ENCODE measurements at places on chromosomes 5 and 9.

- no peak for DNase-seq
Measured at GRCh38 chr5:72883850-72884249, 67.4 kb downstream of the TNPO1 start.

- no peak for DNase-seq
Measured at GRCh38 chr5:78624011-78624541, 24.5 kb downstream of the LHFPL2 start.

DNA sequence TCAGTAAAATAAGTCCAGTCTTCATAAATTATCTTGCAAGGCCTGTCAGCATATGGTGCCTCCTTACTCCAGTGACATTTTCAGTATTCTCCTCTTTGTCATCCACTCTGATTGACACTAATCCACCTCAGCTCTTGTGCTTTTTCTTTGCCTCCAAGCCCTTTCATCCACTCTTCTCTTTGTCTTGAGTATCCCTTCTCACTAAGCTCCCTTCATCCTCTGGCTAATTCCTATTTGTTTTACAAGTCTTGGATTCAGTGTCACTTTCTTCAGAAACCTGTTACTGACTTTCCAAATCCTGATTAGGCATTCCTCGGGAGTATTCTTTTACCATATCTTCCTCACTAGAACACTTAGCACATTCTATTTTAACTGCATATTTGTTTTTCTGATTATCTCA is 100.6 kb upstream of the VCAN start:
- no peak for DNase-seq

GRCh38 chr5:122999947-123000563 is 36.5 kb downstream of the PPIC start:
- DNase-seq, result peak; percentile 3

DNA sequence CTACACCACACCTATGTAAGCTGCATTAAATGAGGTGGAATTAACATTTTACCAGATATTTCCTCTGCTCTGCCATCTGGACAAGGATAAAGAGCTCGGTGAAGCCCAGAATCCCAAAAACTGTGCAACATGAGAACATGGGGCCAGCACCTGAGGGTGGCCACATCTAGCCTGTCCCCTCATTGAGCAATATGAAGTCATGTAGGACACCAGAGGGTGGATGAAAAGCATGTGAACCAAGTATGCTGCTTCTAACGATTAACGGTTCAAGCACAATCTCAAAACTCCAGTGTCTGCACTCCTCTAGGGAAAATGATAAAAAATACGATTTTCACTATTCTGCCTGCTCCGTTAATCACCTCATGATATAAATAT is 545.8 kb downstream of the EBF1 start:
- DNase-seq, result no peak

DNA sequence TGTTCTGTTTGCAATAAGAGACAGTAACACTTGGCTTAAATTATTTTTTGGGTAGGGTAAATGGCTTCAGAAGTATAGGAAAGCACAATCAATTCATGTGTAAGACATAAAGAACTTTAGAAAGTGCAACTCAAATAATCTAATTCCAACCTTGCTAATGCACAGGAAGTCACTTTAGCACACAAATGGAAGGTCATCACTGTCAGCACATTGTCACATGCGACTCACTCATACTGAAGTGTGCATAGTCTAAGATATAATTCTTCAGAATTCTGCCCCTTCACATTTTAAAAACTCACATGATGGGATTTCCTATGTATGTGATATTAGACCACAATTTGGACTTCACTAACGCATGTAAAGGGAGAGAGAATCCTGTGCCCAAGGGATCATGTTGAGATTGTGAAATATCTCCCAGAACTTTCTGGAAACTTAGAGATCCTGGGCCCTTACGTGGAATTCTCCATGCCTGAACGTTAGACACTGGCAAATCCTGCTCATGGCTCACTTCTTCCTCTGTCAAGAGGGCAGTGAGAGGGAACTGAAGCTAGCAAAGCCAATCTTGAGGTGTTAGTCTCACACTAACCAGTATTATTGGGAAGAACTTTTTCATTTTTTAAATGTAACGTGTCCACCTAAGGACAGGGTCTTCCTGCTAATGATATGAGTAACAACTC is 403.2 kb upstream of the PTGER4 start:
- DNase-seq, result no peak

GRCh38 chr5:73420666-73421065 is 27.9 kb downstream of the FOXD1 start:
- DNase-seq, result no peak

DNA sequence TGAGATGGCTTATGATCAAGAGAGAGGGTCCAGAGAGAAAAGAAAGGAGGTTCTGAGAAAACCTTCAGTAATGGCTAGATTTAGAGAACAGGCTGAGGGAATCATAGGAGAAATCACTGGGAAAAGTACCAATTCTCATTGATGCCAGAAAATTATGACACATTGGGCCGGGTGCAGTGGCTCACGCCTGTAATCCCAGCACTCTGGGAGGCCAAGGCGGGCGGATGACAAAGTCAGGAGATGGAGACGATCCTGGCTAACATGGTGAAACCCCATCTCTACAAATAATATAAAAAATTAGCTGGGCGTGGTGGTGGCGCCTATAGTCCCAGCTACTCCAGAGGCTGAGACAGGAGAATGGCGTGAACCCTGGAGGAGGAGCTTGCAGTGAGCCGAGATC is 29.5 kb upstream of the PLIN2 start:
- DNase-seq, result no peak

DNA sequence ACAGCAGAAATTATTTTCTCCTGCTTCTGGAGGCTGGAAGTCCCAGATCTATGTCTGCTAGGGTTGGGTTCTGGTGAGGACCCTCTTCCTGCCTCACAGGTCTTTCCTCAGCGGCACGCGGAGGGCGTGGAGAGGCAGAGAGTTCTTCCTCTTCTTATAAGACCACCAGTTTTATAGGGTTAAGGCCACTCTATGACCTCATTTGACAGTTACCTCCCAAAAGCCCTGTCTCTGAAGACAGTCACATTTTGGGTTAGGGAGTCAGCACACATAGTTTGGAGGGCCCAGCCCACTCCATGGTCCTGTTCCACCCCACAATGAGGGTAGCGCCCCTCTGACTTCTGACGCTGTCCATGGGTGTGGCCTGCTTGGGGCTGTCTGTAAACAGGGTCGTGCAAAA is 46.7 kb downstream of the TRIP13 start:
- DNase-seq, result no peak

DNA sequence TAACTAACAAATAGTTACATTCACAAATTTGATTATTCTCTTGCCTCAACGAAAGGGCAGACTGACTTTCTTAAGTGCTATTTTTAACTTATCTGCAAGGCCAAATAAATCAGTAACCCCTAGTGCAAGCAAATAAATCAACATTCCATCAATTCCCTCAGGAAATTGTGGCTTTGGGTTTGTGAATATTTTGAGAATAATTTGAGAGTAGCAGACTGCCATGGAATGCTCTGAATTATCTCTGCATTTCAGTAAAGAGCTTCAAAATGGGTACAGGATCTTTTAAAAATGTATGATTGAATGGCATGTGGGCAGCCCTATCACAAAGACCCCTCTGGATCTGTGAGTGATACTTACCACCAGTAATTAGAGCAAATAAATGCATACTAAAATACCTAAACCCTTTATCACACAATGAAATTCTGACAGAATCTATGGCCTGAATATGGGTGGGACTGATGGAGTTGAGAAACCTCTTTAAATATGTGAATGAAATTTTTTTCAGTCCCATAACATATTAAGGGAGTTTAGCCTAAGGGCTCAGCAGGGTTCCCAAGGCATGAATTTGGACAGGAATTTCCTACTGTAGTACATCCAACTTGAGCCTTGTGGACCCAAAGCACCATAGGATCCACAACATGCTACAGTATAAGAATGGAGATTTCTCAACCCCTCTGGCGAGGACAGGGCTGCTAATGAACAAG is 92.5 kb upstream of the ITGA2 start:
- no peak for DNase-seq

DNA sequence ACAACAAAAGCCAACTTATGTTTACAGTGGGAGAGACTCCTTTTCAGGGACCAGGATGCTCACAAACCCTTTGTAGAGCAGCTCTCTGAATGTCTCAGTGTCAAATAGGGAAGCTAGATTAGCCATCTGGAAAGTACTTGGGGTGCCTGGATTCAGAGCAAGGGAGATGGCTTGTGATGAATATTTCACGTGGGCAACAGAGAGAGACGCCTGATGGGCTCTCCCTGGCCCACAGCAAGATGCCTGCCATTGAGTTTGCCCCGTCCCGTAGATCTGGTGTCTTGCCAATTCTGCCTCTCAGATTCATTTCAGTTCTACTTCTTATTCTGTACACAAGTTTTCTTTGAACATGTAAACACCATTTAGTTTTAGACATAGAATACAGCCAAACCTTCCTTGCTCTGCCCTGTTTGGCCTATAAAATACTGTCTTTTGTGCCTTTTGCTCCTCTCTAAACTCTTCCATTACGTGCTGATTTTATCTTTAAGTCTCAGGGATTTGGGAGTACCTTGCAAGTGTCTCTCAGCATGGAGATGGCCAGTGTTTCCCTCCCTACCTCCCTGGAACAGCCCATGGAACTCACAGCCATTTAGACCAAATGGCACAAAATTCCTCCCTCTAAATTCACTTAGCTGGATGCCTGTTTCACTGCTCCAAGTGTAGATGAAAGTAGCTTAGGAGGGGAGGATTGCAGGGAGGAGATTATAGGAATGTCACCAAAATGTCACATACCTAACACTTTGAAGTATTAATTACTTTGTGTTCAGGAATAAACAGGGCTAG is 234.3 kb downstream of the SAXO1 start:
- no peak for DNase-seq

DNA sequence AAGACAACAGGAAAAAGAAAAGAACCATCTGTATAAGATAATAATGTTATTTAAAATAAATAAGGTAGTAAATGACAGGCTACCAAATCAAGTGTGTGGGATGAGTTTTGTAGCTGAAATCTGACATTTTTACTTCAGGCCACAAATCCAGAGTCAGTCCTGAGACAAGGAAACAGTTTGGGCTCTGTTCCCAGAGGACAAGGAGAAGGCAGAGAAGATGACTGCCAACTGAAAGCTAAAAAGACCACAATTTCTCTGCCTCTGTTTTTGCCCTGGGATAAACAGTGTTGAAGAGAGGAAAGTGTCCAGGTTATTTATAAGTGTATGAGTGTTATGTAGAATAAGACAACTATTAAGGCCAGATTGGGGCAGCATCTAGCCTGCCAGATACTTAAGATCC is 180.5 kb downstream of the NFIB start:
- no peak for DNase-seq
